Lung microvascular endothelial cell (primary cell): ENCODE measurements at places on chromosomes 16 and 17. TPM values are rescaled to one million over a fixed set of nuclear protein-coding genes. Genes with fewer than 3 reads are reported as not detected.

DNA sequence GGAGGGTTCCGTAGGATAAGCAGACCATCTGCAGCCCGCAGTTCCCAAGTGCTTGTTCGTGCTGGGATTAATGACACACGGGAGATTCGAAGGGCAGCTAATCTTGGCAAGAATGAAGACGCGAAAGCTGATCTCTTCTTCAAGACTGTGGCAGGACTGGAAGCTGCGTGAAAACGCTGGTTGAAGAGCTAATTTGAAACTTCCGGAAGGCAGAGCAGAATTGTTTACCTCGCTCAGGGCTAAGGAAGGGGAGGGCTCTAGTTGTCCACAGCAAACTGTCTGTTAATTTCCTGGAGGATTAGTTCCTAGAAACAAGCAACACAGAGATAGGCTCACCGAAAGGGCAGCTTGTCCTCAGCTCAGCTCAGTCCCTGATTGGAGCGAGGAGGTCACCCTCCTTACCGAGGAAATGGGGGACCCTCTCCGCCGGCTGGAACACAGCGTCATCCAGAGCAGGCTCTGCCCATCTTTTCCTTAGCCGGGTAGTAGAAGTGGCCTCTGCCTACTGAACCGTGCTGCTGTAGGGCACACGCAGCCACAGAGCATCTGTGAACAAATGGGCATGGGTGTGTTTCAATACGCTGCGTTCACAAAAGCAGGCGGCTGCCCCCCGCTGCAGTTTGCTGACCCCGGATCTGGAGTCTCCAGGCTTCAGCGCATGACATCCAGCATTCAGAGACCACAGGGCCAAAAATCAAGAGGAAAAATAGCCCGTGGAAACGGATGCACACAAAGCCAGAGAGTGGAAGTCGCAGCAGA lies 16.7 kb upstream of the BAIAP2 start:
- peak; percentile 79 for DNase-seq

LDHD gene
- total RNA-seq = 0.22 and 0.60 TPM in 2 replicates

DNA sequence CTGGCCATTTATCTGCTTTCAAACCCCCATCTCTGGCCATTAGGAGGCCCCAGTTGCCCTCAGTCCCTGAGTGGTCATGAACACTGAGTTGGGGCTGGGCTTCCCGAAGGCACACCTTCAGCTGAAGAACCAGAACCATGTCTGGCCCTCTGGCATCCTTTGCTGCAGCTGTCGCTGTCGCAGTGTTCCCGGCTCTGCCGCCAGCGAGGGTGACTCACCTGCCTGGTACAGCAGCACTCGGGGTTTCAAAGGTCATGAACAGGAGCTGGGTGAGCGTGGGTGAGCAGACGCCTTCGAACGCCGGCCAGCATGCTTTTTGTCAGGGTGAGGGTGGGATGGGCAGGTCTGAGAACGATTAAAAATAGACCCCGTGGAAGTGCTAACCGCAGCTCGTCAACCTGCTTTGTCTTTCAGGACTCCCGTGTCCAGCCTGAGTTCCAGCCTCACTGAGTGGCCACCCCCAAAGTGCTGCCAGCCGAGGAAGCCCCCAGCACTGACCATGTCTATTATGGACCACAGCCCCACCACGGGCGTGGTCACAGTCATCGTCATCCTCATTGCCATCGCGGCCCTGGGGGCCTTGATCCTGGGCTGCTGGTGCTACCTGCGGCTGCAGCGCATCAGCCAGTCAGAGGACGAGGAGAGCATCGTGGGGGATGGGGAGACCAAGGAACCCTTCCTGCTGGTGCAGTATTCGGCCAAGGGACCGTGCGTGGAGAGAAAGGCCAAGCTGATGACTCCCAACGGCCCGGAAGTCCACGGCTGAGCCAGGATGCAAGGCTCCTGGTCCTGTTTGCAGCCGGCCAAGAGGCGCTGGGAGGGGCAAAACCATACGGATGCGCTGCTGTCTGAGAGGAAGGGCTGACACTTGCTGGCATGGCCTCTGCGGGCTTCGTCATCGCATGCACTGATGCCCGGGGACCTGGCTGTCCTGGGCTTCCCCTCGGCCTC lies 7.6 kb downstream of the SNN start:
- DNase-seq = no peak

HAS3 gene
- 1.4 and 1.7 TPM in 2 replicates for total RNA-seq

GRCh38 chr17:58324056-58324408 lies 4.6 kb downstream of the TSPOAP1 start:
- no peak for DNase-seq

GRCh38 chr17:16936536-16937310 lies 35.2 kb downstream of the TNFRSF13B start:
- no peak for DNase-seq

DNA sequence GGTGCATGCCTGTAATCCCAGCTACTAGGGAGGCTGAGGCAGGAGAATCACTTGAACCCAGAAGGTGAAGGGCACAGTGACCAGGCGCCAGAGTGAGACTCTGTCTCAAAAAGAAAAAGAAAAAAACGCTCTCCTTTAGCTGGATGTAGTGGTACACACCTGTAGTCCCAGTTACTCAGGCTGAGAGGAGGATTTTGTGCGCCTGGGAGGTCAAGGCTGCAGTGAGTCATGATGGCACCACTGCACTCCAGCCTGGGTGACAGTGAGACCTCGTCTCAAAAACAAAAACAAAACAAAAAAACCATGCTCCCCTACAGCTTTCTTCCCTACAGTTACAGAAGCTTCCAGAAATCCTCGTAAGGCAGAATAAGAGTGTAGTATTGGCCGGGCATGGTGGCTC lies 33.1 kb upstream of the ST6GALNAC1 start:
- no peak for DNase-seq

GRCh38 chr17:64496786-64497564 lies at the start of gene POLG2:
Gene POLG2 (minus strand): TSS chr17:64497054. CDS start chr17:64496968, 86 bp downstream.
- DNase-seq = peak; percentile 96

CDH1 gene
- total RNA-seq = not detected in 2 replicates

GRCh38 chr16:89193576-89194293 lies 6.6 kb downstream of the SLC22A31 start:
- no peak for DNase-seq

CNOT1 gene
- total RNA-seq = 96.4 and 104 TPM in 2 replicates

- DNase-seq = no peak
Observed at GRCh38 chr16:85708338-85708737, 19.6 kb upstream of the GINS2 start.

DNA sequence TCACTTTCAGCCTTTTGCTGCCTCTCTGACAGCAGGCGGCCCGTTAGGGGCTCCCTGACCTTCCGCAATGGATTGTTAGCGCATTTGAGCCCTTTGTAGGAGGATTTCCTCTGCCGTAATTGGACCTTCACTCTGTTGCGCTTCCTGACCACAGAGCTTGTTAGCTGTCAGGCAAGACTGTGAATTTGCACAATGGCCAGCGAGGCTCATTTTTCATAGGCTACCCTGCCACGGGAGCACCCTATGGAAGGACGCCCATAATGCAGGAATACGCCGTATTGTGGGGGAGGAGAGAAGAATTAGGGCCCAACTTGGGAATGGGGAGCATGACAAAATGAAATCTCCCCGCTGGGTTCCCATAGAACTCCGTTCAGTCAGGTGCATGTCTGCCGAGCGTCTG lies 205.2 kb upstream of the NLRP1 start:
- no peak for DNase-seq

GRCh38 chr17:16926571-16927451 lies 45.1 kb downstream of the TNFRSF13B start:
- DNase-seq = peak; percentile 11

GRCh38 chr16:58515871-58516767 lies 802 bp downstream of the SETD6 start:
- DNase-seq = no peak

DNA sequence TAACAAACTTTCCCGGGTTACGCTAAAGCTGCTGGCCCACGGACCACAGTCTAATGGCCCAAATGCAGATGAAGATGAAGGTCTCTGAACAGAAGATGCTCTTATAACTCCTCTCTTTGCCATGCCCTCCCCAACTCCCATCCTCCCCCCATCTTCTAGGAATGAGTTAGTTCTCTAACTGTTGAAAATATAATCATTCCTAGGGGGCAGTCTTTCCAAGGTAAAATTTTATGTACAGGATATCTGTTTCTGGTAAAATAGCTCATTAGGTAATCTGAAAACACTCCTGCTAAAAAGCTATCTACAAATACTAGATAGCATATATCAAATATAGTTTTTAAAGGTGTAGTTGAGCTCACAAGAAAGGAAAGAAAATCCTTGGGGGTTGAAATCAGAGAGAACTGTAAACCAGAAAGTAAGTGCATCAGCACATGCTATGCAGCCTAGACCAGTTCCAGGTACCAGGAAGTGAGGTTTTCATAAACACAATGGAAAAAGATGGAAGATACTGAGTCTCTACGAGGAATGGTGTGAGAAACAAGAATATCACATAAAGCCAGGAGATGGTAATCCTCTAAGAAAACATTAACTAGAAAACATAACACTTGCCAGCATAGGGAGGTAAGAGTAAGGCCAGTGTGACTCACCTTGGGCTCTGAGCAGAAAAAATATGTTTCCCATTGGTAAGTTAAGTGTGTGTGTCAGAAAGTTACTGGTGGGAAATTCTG lies 38.1 kb downstream of the CMC2 start:
- peak; percentile 12 for DNase-seq

DNA sequence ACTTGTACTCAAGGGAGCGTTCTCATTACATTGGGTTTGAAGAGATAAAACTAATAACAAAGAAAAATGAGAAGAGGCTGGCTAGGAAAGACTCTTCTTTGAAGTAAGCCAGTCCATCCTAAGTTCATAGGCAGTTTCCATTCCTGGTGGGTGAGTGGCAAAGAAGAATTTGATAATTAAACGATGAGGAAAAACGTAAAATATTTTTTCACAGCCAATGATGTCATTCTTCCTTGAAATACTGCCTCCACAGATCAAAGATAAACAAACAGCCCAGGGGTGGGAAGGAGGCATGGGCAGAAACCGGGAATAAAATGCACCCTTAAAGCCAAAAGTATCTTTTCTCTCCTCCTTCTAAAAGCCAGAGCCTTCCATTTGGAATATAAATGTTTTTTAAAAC lies 346.6 kb downstream of the PMP22 start:
- no peak for DNase-seq

DNA sequence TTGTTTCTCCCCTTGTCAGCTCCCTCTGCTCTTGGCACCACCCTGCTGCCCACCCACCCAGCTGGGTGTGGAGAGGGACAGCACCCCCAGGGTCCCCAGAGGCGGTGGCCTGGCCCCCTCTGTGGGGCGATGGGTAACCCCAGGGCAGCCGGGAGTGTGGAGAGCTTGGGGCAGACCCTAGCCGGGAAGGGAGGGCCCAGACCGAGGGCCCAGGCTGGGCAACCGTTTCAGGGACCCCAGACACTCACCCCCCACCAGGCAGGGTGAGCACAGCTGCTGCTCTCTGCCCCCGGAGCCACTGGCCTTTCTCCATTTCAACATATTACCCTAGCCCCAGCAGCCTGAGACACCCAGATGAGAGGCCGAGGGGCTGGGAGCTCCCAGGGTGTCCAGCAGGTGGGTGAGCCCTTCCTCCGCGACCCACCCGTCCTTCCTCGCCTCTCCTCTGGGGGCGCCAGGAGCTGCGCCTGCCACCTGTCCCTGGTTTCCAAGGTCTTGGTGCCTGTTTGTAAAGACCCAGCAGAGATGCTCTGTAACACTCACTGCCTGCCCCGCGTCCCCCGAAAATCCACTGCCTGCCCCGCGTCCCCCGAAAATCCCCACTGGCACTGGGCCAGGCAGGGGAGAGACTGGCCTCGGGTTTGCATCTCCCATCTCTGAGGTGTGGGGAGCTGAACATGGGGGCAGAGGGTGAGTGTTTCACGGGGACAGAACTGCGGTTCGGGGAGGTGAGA lies 45.4 kb downstream of the BAHCC1 start:
- peak; percentile 52 for DNase-seq

DNA sequence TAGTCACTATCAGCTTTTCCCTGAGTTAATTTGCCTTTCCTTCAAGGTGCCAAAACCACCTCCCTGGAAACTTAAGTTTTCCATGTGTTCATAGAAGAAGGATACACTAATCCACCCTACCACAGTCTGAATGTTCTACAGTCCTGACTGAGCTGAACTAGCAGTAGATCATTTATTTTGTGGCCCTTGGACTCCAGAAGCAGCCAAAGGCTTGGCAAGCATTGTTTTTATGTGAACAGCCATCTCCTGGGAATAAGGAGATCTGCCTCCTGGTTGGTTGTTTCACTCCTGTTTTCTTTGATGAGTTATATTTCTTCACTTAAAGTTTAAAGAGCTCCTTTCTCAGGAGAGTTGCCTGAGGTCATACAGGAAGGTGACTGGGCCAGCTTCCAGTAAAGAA lies 634.6 kb upstream of the SOX9 start:
- no peak for DNase-seq

GRCh38 chr17:64081802-64082799 lies 47.8 kb downstream of the ERN1 start:
- peak; percentile 79 for DNase-seq

- DNase-seq = no peak
Observed at GRCh38 chr16:73183611-73184092, 135.7 kb upstream of the ZFHX3 start.

DECR2 gene
- total RNA-seq = 9.3 and 12.6 TPM in 2 replicates

DNA sequence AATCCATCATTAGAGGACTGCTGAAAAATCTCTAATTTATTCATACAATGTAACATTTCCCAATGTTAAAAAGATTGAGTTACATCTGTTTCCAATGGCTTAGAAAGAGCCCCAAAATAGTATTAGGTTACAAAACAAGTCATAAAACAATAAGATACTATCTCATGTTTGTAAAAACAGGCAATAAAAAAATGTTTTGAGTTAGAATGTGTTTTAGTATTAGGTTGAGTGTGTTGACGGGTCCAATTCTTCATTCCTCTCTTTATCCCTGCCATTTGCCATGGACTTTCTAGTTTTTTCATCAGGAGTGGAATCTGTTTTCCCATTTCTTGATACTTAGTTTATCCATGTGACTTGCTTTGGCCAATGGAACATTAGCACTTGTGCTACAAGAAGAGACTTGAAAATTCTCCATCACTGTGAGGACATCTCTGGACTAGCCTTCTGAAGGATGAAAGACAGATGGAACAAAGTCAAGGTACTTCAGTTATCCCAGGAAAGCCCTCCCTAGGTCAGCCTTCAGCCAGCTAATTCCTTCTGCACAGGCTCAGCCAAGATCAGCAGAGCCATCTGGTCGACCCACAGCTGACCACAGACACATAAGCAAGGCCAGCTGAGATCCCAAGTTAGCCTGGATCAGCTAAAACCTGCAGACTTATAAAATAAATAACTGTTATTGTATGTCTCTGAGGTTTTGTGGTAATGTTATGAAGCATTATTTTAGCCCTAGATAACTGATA lies 83.3 kb downstream of the HS3ST3A1 start:
- DNase-seq = no peak
